ENCODE measurements at places on chromosomes 5 and 9.

DNA sequence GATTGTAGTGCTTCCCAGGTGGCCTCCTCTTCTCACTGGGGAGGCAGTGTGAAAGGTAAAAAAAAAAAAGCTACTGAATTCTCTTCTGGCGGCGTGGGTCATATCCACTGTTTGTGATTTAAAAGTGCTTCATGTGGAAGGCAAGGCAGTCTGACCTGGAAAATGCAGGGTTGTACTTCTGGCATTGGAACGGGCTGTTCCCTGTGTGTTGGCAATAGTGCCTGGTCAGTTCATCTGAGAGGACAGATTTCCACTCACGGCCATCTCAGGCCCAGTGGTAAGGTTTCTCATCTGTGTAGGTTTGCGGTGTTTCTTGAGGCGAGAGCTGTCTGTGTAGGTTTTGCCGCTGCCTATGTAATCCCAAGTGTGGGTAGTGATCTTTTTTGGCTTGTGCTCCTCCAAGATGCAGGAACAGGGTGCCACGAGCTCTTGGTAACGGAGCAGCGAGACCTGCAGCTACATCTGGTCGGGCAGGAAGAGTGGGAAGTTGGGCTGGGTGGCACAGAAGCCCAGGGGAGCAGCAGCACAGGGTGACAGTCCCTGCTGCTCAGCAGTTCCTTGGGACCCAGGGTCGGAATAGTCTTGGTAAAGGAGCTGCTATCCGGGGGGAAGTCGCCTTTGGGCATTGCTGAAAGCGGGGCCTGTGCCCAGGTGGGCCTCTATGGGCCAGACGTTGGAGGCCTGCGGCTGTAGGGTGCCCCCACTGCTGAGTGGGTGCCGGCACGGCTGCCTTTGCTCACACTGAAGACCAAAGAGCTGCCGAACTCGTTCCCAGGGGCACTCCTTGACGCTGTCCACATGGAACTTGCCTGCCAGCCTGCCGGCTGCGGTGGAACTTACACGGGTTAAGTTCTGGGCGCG lies 11.2 kb downstream of the RCL1 start:
- DNase-seq = no peak

DNA sequence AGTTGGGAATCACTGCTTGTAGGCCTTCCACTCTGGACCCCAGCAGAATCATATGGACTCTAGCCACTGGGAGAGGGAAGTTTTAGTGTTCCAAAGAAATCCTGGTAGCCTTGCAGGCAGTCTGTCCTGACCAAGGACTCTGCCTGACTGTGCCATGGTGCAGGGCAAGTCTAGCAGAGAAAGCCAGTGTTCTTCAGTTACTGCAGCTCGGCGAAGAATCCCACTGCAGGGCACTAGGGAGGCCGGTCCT lies 20.3 kb upstream of the MATR3 start:
- DNase-seq = no peak

GRCh38 chr5:56523790-56524575 lies 290.9 kb upstream of the ANKRD55 start:
- no peak for DNase-seq

GRCh38 chr9:134785325-134786108 lies 95.1 kb upstream of the FCN2 start:
- DNase-seq = no peak

DNA sequence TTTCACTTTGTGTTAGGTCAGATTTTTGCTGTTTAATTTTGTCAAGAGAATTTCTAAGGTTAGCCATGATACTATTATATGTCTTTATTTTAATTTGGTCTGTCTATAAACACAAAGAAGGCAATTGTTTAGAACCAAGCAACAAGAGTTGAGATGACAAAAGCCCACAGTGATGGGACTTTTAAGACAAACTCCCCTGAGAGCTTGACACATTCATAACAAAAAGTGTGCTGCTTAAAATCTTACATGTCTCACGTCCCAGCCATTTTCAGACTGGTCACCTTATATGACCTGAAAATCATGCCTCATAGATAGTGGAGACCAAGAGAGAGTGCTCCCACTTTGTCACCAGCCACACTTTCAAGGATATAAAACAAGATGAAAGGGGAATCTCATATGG lies 21.6 kb upstream of the NNT start:
- no peak for DNase-seq

GRCh38 chr9:133042676-133043075 lies 11.9 kb downstream of the GTF3C5 start:
- no peak for DNase-seq

DNA sequence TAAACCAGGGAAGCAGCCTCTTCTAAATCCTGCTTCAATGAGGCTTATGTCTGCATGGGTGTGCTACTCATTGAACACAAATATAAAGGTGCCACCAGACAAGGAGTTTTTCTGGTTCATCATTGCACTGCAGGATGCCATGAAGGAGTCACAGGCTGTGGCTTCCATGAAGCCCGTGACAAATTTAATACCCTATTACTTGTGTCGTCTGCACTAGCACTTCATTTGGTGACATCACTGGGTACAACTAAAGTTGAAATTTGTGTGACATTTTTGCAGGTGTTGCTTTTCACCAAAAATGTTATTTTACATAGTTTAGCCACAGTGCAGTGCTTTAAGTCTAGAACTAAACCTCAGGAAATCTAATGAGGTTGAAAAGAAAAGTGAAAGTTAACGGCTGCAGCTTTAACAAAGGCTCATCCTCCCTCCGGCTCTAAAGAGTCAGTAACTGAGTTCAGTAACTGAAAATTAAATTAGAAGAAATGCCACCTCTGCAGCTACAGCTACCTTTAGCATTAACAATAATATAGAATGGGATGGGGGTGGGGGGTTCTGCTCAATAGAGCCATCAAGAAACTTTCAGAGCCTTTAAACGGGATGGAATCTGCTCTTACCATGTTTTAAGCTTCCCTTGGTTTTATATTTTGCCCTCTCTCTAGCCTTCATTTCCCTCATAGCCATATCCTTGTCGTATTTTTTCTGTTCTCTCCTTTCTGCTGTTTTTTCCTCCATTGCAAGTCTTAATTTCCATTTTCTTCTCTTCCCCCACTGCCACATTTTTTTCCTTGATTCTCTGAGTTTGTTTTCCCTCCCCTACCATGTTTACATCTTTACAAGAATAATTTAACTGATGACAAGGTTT lies 233.8 kb upstream of the TMEM161B start:
- no peak for DNase-seq

DNA sequence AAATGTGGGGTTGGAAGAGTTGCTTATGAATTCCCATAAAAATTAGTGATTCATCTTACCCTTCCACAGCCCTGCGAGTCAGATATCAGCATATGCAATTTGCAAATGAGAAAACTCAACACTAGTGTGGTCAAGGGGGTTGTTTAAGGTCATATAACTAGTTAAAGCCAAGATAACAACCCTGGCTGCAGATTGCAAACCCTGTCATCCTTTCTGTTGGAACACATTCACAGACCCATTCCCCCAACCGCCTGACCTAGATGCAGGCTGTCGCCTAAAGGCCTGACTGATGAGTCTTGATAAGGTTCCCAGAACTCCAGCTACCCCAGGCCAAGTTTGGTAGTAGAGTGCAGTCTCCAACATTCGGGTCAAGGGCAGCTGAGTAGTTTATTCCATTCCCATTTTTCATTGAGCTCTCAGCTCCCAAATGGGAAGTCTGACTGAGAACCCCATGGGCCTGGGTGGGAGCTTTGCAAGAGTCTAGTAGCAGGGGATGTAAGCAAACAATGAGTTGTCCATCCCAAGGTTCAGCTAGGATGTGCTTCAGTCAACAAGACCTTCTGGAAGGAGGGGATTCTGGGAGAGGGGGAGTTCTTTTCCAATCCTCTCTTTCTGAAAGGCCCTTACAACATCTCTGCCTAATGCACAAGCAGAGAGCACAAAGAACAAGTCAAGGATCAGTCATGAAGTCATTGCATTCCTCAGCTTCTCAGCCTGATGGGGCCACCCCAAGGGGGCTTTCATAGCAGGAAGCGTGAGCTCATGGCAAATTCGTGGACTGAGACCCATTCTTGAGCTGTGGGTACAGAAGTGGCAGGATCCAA lies 40.3 kb downstream of the ADAM19 start:
- DNase-seq = peak; percentile 26

DNA sequence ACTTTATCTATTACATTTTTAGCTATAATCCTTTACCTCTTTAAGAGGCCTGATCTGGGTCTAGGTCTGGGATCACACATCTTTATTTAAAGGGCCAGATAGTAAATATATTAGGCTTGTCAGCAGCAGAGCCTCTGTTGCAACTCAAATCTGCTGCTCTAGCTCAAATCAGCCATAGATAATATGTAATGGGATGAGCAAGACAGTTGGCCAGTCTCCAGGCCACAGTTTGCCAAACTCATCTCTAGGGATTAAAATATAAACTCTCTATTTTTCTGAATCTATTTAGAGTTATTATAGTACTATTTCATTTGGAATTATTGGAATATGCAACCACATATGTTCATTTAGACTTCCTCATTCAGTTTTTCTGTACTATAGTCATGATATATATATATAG lies 115.9 kb upstream of the MINAR2 start:
- DNase-seq = peak; percentile 34

GRCh38 chr9:125747765-125748445 lies 732 bp downstream of the PBX3 start:
- DNase-seq = peak; percentile 36

GRCh38 chr5:10635867-10636350 lies 72.0 kb downstream of the ANKRD33B start:
- no peak for DNase-seq
